ENCODE measurements at places on chromosomes 11 and 22.
A peak's percentile ranks its signal among the peaks of the same experiment; 100 is the strongest.

DNA sequence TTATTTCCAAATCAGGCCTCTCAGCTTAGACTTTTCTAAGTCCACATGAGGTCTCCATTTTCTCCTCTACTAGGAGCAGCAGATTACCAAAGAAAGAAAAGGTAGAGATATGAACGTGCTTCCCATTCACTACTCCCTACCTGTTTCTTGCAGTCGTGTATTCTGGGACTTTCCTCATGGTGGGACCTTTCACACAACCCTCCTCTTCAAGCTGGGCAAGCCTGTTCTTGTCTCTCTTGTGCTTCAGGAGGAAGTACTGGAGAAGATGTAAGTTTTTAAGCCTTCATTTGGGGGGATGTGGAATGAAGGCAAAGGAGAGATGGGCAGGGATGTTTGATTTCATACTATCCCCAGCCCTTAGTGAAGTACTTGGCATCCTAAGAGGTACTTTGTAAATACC is 128.8 kb upstream of the SESN3 start:
- DNase-seq = no peak

GRCh38 chr11:65116370-65117205 is 913 bp downstream of the ZNHIT2 start:
- peak; percentile 26 for DNase-seq

GRCh38 chr11:71055925-71056324 is 196.5 kb downstream of the SHANK2 start:
- no peak for DNase-seq

DNA sequence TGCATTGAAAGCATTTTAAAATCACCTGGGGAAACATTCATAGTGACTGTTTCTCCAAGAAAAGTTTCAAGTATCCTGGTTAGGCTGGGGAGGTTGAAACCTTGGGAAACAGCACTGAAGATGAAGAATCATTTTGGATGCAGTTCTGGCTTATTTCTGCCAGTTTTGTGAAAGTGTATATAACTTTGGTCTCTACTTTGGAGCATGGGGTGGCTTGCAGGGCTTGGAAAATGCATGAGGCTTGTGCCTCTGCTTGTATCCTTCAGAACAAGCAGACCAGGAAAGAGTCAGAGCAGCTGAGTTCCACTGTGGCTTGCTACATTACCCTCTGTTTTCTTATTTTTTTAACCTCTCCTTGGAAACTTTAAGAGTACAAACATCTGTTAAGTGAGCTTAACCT is 19.5 kb downstream of the SLC5A12 start:
- no peak for DNase-seq

- DNase-seq = no peak
These were observed 24.6 kb upstream of the CCDC90B start for GRCh38 chr11:83310718-83311117.

- no peak for DNase-seq
These were observed 84.6 kb upstream of the NAV2 start for GRCh38 chr11:19628018-19628417.

GRCh38 chr22:43273902-43274484 is 69.2 kb downstream of the SCUBE1 start:
- DNase-seq = peak; percentile 84

- DNase-seq = no peak
These were observed 717.9 kb upstream of the LUZP2 start for GRCh38 chr11:23778971-23779370.

Measured in urothelium cell line (cell line).